ENCODE measurements at places on chromosomes 3 and 15. TPM values are rescaled to one million over a fixed set of nuclear protein-coding genes. Genes with fewer than 3 reads are reported as not detected.
A peak's percentile ranks its signal among the peaks of the same experiment; 100 is the strongest.

PPARG gene
- not detected for total RNA-seq

FANCD2 gene
- 71.6 TPM for total RNA-seq

DPPA2 gene
- 9.3 TPM for total RNA-seq

ADCY5 gene
- total RNA-seq = 10.2 TPM

CYP1A2 gene
- total RNA-seq = not detected

GRCh38 chr3:99620976-99621375 is 17.4 kb upstream of the COL8A1 start:
- no peak for DNase-seq
- H3K4me1 ChIP-seq = no peaks in the 10 kb centered on the region
- H3K4me3 ChIP-seq = no peak overlapping the region

- H3K4me1 ChIP-seq = no peaks in the 10 kb centered on the region
- no peaks in the 10 kb centered on the region for H3K36me3 ChIP-seq
- DNase-seq = peak; percentile 73
- no peak overlapping the region for H3K4me3 ChIP-seq
- no peak overlapping the region for H3K27ac ChIP-seq
Measured at GRCh38 chr3:152183473-152183872, 85.3 kb upstream of the MBNL1 start.

GRCh38 chr3:9553021-9553947 is at the start of gene LHFPL4:
LHFPL4 (minus strand) TSS chr3:9553822; CDS start chr3:9552679, 1,143 bp downstream.
- H3K4me1 ChIP-seq = peaks cover 29% of the 10 kb centered on the region
- peaks cover 10% of the 10 kb centered on the region for H3K27me3 ChIP-seq
- H3K27ac ChIP-seq = no peak within 1 kb of the TSS
- DNase-seq = peak; percentile 65

- H3K27ac ChIP-seq = no peak overlapping the region
- H3K4me3 ChIP-seq = no peak overlapping the region
- no peaks in the 10 kb centered on the region for H3K27me3 ChIP-seq
- no peak for DNase-seq
- no peaks in the 10 kb centered on the region for H3K36me3 ChIP-seq
- H3K4me1 ChIP-seq = no peaks in the 10 kb centered on the region
Measured at GRCh38 chr3:164779816-164780215, 298.5 kb downstream of the SI start.

GRCh38 chr3:67947808-67948508 is 293.5 kb upstream of the SUCLG2 start:
- H3K4me3 ChIP-seq = no peak overlapping the region
- DNase-seq = peak; percentile 73
- H3K4me1 ChIP-seq = 0 out of 2 replicates have a peak, but pooled peaks cover 4% of the 10 kb centered on the region
- no peaks in the 10 kb centered on the region for H3K27me3 ChIP-seq

DNA sequence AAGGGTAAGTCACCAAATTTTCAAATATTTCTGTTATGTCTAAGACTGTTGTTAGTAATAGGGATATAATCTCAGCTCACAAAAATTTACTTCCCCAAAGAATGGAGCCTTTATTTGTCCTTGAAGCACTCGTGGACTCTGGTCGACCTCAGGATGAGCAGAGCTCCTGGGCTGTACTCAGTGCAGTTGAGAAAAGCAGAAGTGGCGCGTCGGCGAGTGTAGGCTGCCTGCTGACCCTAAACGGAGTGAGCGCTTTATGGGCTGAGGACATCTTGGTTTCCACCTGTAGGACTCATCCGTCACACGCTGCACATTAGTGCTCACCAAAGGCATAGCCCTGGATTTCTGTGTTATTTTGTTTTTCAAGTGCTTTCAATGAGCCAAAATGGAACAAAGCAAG is 11.0 kb downstream of the GABRA5 start:
- H3K4me3 ChIP-seq = no peak overlapping the region
- no peaks in the 10 kb centered on the region for H3K4me1 ChIP-seq
- DNase-seq = no peak
- no peaks in the 10 kb centered on the region for H3K27me3 ChIP-seq
- no peaks in the 10 kb centered on the region for H3K36me3 ChIP-seq

DNA sequence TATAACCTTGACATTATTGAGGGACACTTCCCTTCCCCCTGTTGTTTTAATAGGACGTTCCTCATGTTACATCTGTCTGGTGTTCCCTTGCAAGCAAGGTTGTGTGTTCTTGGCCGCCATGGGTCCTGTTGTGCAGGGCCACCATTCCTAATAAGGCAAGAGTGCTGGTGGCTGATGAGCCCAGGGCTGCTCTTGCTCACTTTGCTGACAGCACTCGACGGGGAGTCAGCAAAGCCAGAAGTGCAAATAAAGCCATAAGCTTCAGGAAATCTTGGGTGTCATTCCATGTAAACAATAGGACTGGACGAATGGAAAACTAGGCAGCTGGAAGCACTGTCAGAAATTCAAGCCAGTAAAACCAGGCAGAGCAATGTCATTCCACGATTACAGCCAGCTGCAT is 75.8 kb downstream of the SQOR start:
- peaks cover 2% of the 10 kb centered on the region for H3K4me1 ChIP-seq
- no peak overlapping the region for H3K4me3 ChIP-seq
- no peak overlapping the region for H3K27ac ChIP-seq
- no peak for DNase-seq
- no peaks in the 10 kb centered on the region for H3K36me3 ChIP-seq

DNA sequence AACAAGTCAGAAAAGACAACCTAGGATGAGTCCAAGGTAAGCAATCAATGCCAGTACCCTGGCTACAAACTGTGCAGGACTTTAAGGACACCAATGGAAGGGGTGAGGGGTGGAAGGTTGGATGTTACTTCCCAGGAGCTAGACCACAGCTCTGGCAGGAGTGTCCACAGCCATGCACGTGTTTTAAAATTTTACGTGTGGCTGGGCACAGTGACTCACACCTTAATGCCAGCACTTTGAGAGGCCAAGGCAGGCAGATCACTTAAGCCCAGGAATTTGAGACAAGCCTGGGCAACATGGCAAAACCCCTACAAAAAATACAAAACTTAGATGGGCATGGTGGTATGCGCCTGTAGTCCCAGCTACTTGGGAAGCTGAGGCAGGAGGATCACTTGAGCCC is 14.7 kb upstream of the HDC start:
- no peak overlapping the region for H3K27ac ChIP-seq
- no peak for DNase-seq
- H3K36me3 ChIP-seq = no peaks in the 10 kb centered on the region
- no peaks in the 10 kb centered on the region for H3K27me3 ChIP-seq
- H3K4me3 ChIP-seq = no peak overlapping the region
- H3K4me1 ChIP-seq = no peaks in the 10 kb centered on the region

DNA sequence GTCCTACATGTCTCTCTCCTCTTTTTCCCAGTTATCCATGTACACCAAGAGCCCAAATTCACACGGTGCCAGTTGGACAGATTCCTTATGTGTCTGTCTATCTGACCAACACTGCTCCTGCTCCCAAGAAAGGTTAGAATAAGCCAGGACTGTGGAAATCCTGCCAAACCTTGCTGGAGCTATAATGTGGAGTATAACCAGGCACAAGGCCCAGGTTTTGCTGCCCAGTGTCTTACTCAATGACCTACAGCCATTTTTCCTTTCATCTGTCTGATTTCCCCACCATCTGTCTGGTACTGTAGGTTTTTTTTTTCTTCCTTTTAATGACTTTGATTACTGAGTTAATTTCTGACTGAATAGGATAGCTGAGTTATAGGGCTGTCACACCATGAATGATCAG is 26.5 kb upstream of the MINDY4B start:
- H3K27ac ChIP-seq = no peak overlapping the region
- no peak for DNase-seq
- no peaks in the 10 kb centered on the region for H3K36me3 ChIP-seq
- H3K4me3 ChIP-seq = no peak overlapping the region
- H3K27me3 ChIP-seq = no peaks in the 10 kb centered on the region

- H3K27ac ChIP-seq = no peak overlapping the region
- no peak for DNase-seq
- no peaks in the 10 kb centered on the region for H3K4me1 ChIP-seq
- no peak overlapping the region for H3K4me3 ChIP-seq
- H3K27me3 ChIP-seq = no peaks in the 10 kb centered on the region
Measured at GRCh38 chr15:47870300-47870955, 153.1 kb downstream of the SEMA6D start.

DNA sequence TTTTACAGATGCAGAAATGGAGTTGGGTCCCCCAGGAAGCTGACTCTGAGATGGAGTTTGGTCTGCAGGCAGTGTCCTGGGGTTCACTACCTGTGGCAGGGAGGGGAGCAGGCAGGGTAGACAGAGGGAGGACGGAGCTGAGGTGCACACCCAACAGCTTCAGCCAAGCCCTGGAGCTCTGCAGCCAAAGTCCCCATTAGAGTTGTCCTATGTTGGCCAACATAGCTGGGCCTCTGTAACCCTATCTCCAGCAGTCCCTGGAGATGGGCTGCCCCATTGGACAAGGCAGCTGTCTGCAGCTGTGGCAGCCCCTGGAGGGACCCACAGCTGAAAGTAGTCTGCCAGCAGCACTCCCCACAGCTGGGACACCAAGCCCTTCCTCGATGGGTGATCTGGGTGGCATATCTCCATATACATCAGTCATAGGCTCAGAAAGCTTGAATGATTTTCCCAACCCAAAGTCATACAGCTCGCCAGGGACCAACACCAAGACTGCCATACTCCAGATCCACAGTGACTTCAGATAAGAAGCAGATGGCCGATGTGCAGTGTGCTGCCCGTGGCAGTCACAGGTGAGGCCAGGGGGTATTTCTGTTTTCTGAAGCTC is 31.9 kb downstream of the STARD5 start:
- no peak for DNase-seq
- no peaks in the 10 kb centered on the region for H3K36me3 ChIP-seq
- no peaks in the 10 kb centered on the region for H3K4me1 ChIP-seq
- no peak overlapping the region for H3K4me3 ChIP-seq

DNA sequence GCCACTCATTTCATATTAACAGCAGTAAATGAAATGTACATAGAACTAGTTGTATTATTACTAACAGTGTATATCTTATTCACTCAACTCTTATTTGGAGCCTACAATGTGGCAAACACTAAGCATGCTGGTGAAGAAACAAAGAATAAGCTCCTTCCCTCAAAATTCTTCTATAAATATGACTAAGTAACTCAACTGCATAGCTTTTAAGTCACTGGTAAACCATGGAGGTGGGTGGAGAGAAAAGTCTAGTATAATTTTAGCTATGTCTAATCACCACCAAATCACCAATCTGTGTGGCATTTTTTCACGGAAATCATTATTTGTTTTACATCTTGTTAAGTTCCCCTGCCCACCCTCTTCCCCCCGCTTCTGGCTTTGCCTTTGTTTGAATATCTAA is 17.5 kb downstream of the COPS2 start:
- peaks cover 61% of the 10 kb centered on the region for H3K36me3 ChIP-seq
- H3K4me3 ChIP-seq = no peak overlapping the region
- no peaks in the 10 kb centered on the region for H3K4me1 ChIP-seq
- no peak for DNase-seq
- H3K27ac ChIP-seq = no peak overlapping the region

GRCh38 chr3:138148503-138148902 is 16.3 kb upstream of the A4GNT start:
- H3K4me1 ChIP-seq = no peaks in the 10 kb centered on the region
- H3K27me3 ChIP-seq = no peaks in the 10 kb centered on the region
- H3K27ac ChIP-seq = no peak overlapping the region

DNA sequence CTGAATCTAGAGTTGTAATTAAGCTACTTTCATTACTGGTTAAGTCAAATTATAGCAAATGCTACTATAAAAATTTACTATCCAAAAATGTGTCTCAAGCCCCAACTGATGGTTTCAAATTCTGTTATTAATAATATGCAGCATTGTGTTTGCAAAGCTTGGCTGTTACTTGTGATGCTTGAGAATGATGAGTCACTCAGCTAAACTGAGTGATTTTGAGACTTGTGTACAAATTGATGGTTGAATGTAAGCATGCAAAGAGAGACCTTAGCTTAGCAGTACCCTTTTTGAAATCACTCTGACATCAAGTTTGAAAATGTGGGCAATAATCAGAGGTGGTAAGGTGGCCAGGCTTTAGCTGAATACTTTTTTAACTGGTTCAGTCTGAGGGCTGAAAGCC is 27.6 kb downstream of the OPA1 start:
- no peaks in the 10 kb centered on the region for H3K27me3 ChIP-seq
- H3K4me3 ChIP-seq = no peak overlapping the region
- DNase-seq = no peak

GRCh38 chr3:174376346-174376745 is 482.8 kb upstream of the NAALADL2 start:
- no peak overlapping the region for H3K4me3 ChIP-seq
- no peaks in the 10 kb centered on the region for H3K36me3 ChIP-seq
- no peak overlapping the region for H3K27ac ChIP-seq
- no peaks in the 10 kb centered on the region for H3K4me1 ChIP-seq
- no peaks in the 10 kb centered on the region for H3K27me3 ChIP-seq

- peaks cover 38% of the 10 kb centered on the region for H3K27me3 ChIP-seq
- no peak for DNase-seq
- H3K4me3 ChIP-seq = peak overlapping the region; percentile 82
- no peak overlapping the region for H3K27ac ChIP-seq
- peaks cover 36% of the 10 kb centered on the region for H3K4me1 ChIP-seq
- no peaks in the 10 kb centered on the region for H3K36me3 ChIP-seq
Measured at GRCh38 chr15:40435710-40436089, 5.1 kb upstream of the BAHD1 start.

DNA sequence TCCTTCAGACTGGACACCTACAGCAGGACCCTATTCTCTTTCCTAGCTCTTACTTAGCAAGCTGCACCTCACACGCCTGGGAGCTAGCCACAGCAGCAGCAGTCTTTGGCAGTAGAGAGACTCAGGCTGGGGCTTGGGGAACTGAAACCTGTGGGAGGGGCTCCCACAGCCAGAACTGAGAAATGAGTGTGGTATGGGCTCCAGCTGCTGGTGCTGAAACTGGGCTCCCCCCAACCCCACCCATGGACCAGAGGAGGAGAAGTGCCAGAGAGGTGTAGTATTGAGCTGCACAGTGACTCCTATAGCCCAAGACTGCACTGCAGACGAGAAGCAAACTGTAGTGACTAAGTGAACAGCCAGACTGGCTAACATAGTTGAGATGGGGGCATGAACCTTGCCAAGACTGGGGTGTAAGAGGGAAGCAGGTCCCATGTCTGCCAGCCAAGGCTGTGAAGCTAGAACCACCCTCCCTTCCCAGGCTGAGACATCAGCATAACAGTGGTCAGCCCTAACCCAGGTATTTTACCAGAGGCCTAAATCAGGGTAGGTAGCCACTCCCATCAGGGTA is 62.5 kb downstream of the MYO5A start:
- peaks cover 15% of the 10 kb centered on the region for H3K4me1 ChIP-seq
- peak; percentile 77 for DNase-seq
- H3K27me3 ChIP-seq = no peaks in the 10 kb centered on the region
- H3K4me3 ChIP-seq = peak overlapping the region; percentile 26
- no peaks in the 10 kb centered on the region for H3K36me3 ChIP-seq
